Hepatocyte (in vitro differentiated cells): ENCODE measurements at places on chromosomes 13 and 19. TPM values are rescaled to one million over a fixed set of nuclear protein-coding genes. Genes with fewer than 3 reads are reported as not detected.

GRCh38 chr13:32941368-32941767, 74.9 kb upstream of the KL start:
- no peak for DNase-seq

GRCh38 chr13:100088273-100088643, 635 bp upstream of the PCCA start:
- DNase-seq: no peak

DNA sequence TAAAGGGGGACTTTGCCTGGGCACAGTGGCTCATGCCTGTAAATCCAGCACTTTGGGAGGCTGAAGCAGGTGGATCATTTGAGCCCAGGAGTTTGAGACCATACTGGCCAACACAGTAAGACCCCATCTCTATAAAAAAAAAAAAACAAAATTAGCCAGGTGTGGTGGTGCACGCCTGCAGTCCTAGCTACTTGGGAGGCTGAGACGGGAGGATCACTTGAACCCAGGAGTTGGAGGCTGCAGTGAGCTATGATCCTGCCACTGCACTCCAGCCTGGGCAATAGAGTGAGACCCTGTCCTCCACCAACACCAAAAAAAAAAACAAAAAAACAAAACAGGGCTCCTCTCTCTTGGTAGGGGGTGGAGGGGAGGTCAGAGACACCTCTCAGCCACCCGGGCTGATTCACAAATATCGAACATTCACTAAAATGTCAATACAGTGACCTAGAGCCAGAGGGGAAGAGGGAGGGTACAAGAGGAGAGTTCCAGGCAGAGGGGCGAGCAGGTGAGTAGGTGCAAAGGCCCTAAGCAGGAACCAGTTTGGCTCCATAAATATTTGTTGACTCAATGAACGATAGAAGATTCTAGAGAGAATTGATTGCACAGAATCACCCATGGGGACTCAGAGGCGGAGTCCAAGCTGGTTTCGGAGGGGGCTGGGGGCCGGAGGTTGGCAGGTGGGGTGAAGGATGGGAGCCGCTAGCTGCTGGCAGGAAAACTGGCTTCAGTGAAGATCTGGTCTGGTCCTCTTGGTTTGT, 1.0 kb upstream of the CREB3L3 start:
- DNase-seq: no peak

- no peak for DNase-seq
Observed at GRCh38 chr13:107296804-107297203, 728.9 kb upstream of the ARGLU1 start.

DNA sequence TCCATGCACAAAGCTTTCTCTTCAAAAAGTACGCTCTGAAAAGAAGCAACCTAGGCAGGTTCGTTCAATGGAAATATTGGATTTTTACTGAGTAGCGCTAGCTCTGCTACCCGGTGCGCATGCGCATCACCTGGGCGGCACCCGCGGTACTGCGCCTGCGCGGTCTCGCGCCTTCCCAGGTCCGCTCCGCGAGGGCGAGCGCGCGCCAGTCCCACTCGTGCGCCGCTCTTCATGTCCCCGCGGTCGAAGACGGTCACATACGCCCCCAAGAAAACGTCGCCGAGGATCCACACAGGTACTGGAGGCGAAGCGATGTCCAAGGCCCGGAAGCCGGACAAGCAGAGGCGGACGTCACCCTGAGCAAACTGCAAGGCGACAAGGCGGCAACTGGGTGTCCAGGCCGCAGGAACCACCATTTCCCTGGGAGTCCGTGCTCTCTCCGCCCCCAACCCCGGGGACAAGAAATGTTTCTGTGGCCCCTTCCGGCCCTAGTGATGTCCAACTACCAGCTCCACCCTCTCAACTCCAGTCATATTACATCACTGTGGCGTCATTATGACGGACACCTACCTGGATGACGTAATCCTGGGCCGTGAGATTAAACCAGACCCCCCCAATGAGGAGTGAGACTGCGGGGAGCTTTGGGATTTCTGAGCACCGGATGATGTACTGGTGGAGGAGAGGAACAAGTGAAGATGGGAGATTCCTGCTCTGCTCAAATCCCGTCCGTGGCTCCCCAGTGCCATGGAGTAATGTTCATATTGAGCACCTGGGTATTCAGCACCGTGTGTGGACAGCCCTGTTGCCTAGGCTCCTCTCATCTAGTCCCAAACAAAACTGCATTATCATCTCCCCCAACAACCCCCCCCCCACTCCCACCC, 4.8 kb upstream of the KCNC3 start:
- DNase-seq: peak; percentile 91

DNA sequence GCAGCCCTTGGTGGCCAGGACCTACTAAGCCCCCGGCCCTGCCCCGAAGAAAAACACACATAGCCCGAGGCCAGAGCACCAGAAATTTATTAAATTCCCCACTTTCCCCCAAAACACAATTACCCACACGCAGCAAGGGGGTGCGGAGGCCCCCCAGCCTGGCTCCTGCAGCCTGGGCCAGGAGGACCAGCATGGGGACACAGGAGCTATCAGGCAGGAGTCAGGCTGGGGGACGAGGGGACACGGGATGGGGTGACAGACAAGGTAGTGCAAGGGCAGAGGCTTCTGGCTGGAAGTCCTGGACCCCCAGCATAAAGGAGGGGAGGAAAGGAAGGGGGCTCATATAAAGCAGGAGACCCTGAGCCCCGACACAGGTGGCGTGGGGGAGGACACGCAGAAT, 3.1 kb downstream of the RNU6-9 start:
- DNase-seq: no peak

DNA sequence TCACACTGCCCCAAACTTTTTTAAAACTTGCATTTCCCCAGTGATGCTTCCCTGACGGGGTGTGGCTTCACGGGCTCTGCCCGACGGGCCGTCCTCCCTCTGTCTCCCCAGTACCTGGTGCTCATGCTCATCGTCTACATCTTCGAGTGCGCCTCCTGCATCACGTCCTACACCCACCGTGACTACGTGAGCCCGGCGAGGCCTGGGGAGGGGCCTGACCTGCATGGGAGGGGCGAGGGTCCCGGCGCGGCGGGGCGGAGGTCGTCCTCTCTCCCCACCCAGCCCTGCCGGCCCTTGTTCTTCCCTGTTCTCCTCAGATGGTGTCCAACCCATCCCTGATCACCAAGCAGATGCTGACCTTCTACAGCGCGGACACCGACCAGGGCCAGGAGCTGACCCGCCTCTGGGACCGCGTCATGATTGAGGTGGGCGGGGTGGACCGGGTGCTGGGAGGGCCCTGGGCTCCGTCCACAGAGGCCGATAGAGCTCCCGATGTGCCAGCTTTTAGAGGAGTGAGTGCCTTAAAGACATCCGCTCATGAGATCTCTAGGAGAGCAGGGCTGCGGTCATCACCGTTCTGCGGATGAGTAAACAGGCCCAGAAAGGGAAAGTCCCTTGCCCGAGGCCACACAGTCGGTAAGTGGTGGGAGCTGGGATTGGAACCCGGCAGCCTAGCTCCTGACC, 6.9 kb downstream of the UPK1A start:
- peak; percentile 62 for DNase-seq

ALOX5AP gene
- 3.3 and 7.5 TPM in 2 replicates for total RNA-seq

GRCh38 chr13:30128591-30128990, 178.8 kb downstream of the KATNAL1 start:
- no peak for DNase-seq

IRGC gene
- not detected in 2 replicates for total RNA-seq

- no peak for DNase-seq
Observed at GRCh38 chr13:78593129-78593528, 10.2 kb downstream of the POU4F1 start.

- DNase-seq: no peak
Observed at GRCh38 chr13:46596466-46596865, 43.5 kb downstream of the LRCH1 start.

GRCh38 chr19:7312816-7313215, 18.6 kb upstream of the INSR start:
- no peak for DNase-seq

GRCh38 chr19:10283301-10284064, 3.3 kb upstream of the ICAM4 start:
- DNase-seq: peak; percentile 14

- no peak for DNase-seq
Observed at GRCh38 chr13:98542568-98543377, 34.1 kb downstream of the STK24 start.

GRCh38 chr13:28743499-28744083, 24.8 kb upstream of the SLC46A3 start:
- no peak for DNase-seq

DNA sequence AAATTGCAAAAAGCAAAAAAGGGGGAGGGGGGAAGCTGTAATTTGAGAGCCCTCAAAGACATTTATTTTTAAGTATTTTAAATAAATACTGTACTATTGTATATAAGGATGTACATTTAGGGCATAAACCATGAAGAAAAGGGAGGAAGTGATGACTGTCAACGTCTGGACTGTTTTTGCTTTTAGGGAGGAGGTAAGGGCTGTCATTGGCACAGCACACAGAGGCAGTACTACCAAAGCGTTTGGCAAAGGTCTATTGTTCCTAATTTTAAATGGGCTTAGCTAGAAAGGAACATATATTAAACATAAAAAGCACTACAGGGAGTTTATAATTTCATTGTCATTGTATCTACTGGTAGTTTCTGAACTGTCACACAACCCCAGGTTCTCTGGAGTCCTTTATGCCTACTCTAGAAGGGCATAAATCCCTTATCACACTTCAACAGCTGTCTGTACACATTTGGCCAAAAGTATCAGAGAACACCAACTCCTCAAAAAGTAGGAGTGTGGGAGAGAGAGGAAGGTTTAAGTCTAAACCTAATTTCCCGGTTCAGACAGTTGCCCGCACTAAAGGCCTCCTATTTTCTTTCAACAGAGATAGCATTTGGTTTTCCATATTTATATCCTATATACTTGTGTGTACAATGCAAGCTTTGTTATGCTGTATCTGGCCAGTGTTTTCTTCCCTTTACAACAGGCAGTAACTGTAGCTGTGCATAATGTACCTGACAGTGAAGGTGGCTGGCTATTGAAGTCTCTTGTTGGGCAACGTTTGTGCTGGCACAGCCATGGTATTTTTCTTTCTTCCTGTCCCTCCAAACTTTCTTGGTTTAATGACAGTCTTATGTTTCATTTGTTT, 406.2 kb downstream of the KLF5 start:
- DNase-seq: peak; percentile 37

NLRP12 gene
- not detected in 2 replicates for total RNA-seq

OR4F17 gene
- not detected in 2 replicates for total RNA-seq

MVB12A gene
- 36.1 and 46.4 TPM in 2 replicates for total RNA-seq

DNA sequence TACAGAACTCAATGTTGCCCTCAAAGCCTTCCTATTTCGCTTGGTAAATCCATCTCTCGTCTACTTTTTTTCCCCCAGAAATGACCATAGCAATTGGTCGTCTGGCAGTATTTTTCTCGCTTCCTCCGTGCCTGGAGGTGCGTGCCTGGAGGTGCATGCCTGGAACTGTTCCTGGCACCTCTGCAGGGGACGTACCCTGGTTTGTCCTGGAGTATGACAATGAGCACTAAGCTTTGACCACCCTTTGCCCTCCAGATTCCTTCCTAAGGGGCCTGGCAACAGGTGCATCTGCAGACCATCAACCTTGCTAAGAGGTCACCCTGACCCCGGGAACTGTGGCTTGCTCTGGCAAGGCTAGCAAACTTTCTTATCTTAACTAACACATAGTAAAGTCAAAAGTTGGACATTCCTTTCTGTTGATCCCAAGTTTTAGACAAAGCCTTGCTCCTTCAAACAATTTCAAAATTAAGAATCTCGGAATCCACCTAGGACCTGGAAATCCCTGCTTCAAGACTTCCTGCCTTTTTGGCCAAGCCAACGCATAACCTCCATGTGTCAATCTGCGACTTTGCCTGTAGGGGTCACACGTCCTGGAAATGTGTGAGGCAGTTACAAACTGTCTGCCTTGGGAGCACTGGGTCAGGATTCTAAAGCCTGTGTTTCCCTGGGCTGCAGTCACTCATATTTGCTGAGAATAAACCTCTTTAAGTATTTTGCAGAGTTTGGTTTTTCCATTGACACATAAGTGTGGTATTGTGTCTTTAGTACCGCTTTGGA, 28.8 kb upstream of the TUBGCP3 start:
- DNase-seq: peak; percentile 59
